ENCODE measurements at places on chromosomes 1 and 21.

- no peak for DNase-seq
These were observed 30.7 kb downstream of the KYAT3 start for GRCh38 chr1:88961647-88962275.

DNA sequence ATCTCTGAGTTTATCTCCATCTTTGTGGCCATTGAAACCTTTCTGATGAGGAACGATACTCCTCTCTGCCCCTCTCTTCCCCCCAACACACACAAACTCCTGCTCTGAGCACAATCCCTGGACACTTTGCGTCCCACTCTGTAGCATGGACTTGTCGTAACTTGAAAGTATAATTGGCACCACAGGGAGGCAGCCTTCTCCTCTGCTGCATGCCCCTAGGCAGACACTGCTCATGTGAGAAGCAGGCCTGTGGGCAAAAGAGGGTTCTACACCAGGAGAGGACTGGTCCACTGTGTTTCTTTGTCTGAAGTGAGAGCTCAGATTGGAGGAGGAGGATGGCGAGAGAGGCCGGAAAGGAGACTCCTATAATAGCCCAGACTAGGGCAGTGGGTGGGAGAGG, 3.8 kb upstream of the PARS2 start:
- DNase-seq, result peak; percentile 27

DNA sequence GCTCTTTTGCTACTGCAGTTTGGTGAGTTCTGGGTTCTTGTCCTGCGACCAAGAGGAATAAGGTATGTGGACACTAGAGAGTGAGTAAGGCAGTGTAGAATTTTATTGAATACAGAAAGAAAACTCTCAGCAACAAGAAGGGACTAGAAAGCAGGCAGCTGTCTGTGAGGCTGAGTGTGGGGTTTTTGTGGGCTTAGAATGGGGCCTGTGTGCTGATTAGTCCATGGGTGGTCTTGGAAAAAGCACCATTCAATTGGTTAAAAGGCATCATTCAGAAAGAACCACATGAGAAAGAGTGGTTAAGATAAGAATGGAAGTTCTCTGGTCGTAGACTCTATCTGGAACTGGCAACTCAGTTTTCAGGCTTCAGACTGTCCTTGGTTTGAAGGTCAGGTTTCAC, 298.8 kb downstream of the TGFB2 start:
- DNase-seq, result no peak

DNA sequence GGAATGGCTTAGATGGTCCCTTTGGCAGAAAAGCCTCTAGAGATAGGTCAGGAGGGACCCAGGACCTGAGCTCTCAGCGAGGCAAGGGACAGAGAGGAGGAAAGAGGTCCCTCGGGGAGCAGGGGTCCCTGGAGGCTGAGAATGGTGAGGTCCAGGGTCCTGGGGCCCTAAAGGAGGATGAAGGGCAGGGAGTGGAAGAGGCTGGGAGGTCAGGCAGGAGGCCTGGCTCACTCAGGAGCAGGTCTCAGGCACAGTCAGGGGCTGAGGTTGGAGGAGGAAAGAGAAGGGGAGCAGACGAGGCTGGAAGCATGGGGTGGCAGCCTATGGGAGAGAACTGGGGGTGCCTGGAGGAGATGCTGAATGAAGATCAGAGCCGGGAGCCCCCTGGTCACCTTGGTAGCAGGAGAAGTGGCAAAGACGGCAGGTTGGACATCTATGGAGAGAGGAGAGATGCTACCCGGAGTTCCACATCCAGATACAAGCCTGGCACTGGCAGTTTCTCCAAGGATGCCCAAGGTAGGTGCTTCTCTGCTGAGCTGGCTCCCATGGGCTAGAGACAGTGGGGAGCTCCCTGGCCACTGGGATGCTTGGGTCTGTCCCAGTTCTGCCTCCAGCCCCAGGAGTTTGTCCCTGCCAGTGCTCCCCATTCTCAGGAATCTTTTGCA, 22.6 kb downstream of the IGFN1 start:
- no peak for DNase-seq

GRCh38 chr1:86841116-86841515, 72.8 kb downstream of the SELENOF start:
- no peak for DNase-seq

- DNase-seq, result no peak
These were observed 20.8 kb upstream of the SLC35F3 start for GRCh38 chr1:233883671-233884070.

DNA sequence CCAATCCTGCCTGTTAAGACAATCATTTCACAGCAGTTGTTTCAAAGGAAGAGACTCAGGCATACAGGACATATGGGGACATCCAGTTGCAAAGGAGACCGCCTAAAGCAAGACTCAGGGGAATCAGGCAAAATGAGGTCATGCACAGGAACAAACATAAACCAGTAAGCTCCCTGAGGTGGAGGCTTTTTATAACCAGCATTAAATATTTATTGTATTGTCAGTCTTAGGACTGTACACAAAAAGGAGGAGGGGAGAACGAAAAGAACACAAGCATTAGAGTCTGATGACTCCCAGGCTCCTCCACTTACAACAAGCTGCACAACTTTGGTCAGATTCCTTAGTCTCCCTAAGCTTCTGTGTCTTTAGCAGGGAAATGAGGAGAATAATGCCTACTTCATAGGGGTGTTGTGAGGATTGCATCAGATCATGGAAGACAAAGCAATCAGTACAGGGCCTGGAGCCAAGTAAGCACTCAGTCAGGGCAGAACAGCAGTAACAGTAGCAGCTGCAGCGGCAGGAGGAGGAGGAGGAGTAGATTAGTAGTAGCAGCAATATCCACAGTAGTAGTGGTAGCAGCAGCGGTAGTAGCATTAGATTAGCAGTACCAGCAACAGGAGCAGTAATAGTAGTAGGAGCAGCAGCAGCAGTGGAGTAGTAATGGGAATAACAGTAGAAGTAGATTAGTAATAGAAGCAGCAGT, 54.2 kb upstream of the SPATA6 start:
- DNase-seq, result no peak

- DNase-seq, result no peak
These were observed 52.5 kb upstream of the FBXO28 start for GRCh38 chr1:224061436-224061835.

DNA sequence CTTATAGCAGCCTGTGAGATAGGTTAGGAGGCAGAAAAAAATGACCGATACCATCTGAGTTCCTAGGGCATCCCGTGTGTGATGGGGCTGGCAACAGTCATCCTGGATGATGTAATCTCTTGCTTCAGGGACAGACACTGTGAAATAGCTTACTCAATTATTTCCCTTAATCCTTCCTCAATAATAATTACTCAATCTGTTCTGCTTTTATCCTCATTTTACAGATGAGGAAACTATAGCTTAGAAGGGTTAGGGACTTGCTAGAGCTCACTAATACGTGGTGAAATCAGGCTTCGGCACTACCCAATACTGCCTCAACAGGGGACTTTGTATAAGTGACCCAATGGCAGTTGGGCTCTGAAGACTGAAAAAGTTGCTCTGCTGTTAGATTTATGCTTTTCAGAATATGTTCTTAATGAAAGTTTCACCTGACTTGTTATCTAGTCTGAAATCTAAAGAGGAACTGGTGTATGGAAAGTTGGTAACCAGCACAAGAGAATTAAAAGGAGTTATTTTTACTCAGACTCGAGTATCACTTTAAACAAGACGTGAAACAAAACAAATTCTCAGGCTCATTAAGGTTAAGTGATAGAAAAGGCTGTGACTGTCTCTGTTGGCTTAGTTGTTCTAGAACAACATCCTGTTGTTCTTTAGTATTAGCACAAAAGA, 14.4 kb downstream of the CD55 start:
- DNase-seq, result no peak
